Stimulated activated naive B cell treated with anti-CD40 and anti-IgM and Interleukin-4, amounts not matched to agents 10 μg/mL and 1 μg/mL and 100 μg/mL, for 72 hours (primary cell): ENCODE measurements at places on chromosomes 5 and 9.

- no peak for DNase-seq
These were observed 2.8 kb downstream of the TICAM2 start for GRCh38 chr5:115599502-115599901.

DNA sequence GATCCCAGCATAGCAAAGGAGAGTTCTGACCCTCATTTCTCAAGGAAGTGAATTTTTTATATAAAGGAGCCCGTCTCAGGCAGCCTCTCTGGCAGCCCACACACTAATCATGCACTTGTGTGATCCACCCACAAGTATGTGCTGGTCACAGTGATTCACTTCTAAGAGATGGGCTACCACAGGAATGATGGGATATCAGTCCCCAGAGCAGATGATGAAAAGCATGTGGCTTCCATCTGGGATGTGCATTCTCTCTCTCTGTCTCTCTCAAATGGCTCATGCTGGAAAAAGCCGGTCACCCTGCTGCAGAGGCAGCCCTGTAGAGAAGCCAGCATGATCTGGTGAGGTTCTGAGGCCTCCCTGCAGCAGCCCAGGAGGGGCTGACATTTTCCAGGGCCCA lies 74.2 kb upstream of the ADCY2 start:
- DNase-seq, result no peak

GRCh38 chr5:11214864-11215644 lies 454.0 kb upstream of the DAP start:
- DNase-seq, result no peak

- no peak for DNase-seq
These were observed 5.5 kb upstream of the EXOSC2 start for GRCh38 chr9:130688072-130688471.

GRCh38 chr5:10111571-10111970 lies 138.1 kb downstream of the ATPSCKMT start:
- no peak for DNase-seq

GRCh38 chr5:15929611-15930263 lies 249.9 kb downstream of the MARCHF11 start:
- no peak for DNase-seq

DNA sequence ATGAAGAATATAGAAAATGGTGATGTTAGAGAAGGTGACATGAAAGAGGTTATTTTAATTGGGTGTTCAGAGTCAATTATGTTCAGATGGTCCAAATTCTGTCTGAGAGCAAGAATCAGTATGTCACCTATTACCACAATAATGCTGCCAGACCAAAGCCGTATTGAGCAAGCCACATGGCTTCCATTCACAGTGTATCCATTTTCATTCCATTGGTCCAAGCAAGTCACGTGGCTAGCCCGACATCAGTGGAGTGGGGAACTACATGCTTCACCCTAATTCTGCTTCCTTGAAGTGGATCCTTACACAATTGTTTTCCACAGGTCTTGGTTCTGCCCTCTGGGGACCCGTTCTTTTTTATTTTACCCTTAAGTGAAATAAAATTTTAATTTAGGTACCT lies 413.5 kb downstream of the EBF1 start:
- no peak for DNase-seq

GRCh38 chr5:42949348-42950115 lies 90.6 kb downstream of the ANXA2R start:
- peak; percentile 76 for DNase-seq

DNA sequence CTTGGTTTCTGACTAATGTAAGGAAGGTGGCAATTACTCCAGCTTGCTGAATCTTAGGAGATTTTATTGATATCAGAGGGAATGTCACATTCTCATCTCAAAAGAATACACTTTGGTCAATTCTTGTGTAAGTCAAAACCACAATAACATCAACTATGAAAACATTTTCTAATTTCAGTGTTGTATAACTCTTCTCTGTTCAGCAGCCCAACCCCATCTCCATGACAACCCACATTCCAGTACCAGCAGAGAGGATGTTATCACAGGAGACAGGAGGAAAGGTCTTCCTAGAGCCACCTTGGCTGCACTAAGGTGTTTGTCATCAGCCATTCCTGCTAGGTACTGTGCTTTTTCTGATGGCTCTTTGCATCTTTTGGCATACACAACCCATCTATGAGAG lies 529.1 kb upstream of the BRINP1 start:
- no peak for DNase-seq

DNA sequence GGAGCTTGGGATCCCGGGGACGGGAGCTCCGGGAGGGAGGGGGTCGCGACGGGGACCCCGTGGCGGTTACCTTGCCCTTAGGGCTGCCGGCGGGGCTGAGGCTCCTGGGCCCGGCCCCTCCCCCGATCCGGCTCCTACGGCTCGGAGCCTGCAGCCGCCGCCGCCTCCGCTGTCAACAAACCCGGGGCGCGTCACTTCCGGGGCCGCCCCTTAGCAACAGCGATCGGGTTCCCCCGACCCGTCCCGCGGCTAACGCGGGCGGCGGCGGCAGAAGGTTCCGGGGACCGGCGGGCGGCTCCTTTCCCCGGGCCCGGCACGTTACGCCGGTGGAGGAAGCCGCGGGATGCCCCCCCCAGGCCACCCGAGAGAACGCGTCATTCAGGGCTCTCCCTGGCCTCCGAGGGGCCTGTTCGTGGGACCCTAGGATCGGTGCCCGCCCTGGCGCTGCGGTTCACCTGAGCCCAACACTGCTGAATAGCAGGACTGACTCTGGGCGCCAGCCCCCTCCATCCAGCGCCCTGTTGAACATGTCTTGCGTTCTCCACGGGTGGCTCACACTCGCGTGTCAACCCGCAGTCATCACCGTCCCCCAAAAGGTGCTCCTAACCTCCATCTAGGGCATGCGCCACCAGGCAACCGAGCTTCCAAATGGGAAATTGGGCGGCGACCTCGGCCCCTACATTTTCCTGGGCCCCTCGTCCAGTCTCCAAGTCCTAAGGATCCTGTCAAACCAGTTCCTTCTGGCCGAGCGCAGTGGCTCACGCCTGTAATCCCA lies at the start of gene ZER1:
TSS of gene ZER1 (minus strand) at position 183 of the 775 bp plus-strand sequence. CDS start 16,362 bp downstream, outside the sequence.
- peak; percentile 91 for DNase-seq

DNA sequence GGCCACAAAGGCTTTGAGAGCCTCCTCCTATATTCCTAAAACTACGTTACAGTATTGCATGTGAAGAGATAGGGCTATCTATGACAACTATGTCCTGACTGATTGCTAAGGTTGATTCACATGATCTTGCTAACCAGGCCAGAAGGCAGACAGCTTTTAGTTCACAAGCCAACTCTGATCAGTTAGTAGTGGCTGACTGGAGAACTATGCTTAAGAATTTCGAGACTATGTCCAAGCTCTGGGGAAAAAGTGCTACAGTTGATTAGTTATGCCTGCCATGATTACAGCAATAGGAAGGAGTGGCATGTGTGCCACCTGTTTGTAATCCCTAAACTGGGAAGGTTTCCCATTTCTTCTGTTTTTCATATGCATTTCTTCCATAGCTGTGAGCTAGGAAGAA lies 223.4 kb downstream of the DOCK8 start:
- DNase-seq, result no peak

- DNase-seq, result no peak
These were observed 1.0 kb downstream of the PHPT1 start for GRCh38 chr9:136849960-136850865.

DNA sequence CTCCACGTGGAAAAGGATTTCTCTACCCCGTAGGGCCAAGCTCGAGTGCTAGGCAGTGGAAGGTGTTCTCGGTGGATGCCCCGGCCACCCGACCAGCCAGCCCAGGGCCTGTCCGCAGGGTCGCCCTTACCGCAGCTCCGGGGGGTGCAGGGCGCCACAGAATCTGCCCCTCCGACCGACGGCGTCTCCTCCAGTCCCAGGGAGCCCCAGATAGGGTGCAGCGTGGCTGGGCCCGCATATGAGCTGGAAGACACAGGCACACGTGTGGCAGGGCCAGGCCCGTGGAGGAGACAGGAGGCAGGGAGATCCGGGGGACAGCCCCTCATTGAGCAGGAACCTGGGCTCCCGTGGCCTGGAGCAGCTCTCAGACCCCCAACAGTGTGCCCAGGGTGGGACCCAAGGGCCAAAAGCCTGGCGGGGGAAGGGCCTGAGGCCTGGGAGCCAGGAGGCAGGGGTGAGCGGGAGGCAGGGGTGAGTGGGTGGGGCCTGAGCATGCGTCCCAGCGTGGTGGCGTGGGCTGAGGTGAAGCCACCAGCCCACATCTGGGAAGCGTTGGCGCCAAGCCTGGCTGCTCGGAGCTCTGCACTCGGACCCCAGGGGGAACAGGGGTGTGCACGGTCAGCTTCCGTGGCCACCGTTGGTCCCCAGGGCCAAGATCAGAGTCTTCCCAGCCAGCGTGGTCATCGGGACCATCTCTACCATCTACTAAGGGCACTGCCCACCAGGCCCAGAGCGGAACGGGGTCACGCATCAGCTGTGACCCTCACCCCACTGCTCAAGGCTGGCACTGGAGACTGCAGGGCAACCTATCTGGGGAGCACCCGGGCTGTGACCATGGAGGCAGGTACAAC lies 22.2 kb downstream of the CCDC187 start:
- DNase-seq, result no peak

DNA sequence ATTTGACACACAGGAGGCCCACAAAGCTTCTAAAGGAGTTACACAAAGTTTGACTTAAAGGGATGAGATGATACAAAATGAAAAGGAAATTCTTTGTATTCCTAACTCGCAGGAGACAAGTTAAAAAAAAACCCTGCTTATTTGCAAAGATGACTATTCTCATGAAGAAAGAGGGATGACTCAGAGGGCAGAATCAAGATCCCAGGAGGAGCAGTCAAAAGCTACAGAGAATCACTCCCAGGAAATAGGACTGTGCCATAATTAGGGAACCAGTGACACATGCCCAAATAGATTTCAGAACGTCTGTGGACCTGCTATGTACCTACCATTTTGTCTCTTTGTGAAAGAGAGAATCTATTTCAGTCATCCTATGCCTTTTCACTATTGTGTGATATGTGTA lies 103.5 kb upstream of the ARRDC3 start:
- no peak for DNase-seq

DNA sequence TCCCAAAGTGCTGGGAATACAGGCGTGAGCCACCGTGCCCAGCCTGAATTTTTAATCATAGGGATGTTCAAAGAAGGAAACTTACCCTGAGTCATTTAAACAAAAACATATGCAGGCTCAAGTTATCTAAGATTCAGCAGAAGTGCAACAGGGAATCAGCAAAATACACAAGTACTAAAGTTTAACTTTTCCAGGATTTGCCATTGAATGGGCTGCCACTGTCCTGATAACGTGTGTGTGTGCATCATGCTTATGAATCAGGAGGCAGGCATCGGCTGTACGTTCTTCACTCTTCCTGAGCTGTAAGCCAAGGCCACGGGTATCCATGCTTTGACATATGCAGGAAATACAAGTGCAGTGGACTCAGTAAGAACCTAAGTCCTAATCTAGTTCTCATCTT lies 48.8 kb upstream of the FST start:
- DNase-seq, result no peak

DNA sequence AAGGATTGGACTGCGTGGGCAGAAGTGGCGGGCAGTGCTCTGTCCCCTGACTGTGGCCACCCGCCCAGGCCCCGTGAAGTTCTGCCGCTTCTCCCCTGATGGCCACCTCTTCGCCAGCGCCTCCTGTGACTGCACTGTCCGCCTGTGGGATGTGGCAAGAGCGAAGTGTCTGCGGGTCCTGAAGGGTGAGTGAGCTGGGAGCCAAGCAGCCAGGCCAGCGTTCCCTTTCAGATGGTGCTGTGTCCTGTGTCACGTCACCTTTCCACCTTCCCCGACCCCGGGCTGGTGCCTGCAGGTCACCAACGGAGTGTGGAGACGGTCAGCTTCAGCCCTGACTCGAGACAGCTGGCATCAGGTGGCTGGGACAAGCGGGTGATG lies 2.3 kb downstream of the WDR38 start:
- no peak for DNase-seq

DNA sequence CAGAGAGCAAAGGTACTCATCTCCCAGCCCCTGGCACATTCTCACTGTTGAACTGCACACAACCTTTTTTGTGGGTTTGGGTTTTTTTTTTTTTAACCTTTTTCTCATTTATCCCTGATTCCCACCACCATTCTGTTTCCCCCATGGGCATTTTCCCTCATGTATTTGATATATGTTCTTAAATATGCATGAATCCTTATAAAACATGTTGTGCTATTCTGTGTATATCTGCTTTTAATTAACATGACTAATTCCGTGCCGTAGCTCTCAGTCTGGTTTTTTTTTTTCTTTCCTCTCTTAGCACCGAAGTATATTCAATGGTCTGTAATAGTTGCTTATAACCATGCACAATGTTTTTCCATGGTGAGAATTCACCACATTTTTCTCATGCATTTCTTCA lies 204.5 kb downstream of the RGS3 start:
- no peak for DNase-seq

GRCh38 chr9:16515879-16516301 lies 354.6 kb downstream of the BNC2 start:
- no peak for DNase-seq

DNA sequence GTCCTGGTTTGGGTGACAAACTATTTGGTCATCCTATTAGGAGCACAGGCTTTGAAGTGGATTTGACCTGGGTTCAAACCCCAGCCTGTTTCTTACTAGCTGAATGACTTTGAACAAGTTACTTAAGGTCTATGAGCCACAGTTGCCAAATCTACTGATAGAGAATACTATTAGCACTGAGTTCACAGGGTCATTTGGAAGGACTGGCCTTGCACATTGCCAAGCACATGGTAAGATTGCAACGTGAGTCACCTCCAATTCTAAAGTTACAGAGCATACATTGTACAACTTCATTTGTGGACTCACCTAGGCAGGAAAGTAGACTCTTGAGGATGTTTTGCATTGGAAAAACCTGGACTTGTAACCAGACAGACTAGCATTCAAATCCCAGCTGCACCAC lies 38.9 kb downstream of the MFAP3 start:
- DNase-seq, result no peak

- DNase-seq, result peak; percentile 9
These were observed 206.6 kb upstream of the HAPLN1 start for GRCh38 chr5:83927140-83927733.

GRCh38 chr5:59729820-59730219 lies 163.7 kb downstream of the PDE4D start:
- no peak for DNase-seq

DNA sequence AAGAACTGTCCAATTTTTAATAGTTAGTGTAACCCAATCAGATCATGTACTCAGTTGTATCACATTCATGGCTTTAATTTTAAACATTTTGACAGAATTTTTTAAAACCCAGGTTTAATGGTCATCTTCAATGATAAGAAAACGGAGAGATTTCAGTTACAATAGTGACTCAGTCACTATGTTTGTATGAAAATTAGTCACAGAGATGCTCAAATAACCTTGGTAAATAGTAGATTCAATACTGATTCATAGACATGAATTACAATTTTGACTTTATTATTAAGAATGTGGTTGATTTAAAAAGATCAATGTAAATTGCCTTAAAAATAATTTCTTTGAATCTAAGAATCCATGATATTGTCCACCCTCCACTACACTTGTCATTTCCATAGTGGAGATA lies 64.6 kb upstream of the TYRP1 start:
- no peak for DNase-seq

DNA sequence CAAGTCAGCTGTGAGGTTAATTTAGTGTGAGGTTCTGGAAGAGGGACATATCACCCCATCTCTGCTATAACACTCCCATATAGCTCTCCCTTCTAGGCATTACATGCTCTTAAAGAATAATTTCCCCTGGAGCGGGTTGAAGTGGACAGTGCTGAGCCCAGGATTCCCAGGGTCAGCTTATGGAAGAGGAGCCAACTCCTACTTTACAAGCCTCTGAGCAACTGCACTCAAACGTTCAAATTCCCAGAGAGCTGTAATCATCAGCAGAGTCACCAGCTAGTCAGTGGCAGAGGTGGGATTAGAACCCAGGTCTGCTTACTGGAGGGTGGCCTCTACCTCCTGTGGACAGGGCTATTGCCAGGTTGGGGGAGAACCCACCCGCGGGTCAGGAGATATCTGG lies 1.4 kb downstream of the NEURL1B start:
- DNase-seq, result no peak

- no peak for DNase-seq
These were observed 247.8 kb upstream of the NR4A3 start for GRCh38 chr9:99573886-99574285.
